ENCODE measurements at places on chromosomes 7 and 10.
A peak's percentile ranks its signal among the peaks of the same experiment; 100 is the strongest.

- no peak for DNase-seq
These were observed 257.0 kb upstream of the ZNF32 start for GRCh38 chr10:43905512-43906236.

- peak; percentile 39 for DNase-seq
These were observed 4.9 kb upstream of the SCD start for GRCh38 chr10:100341953-100342626.

DNA sequence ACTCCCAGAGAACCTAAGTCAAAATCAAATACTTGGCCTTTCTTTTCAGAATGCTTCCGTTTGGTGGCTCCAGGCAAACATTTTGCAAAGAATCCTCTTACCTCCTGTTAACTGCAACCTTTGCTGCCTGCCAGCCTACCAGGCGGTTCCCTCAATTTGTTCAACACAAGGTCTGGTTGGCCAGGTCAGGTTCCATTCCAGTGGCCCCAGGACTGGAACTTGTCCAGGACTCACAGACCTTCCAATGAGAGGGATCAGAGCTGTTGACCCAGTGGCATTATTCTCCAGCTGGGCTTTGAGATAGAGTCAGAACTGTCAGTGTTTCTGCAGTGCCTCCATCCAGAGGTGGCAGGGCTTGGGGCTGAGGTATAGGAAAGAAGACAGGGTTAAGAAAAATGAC lies 137.0 kb downstream of the NEUROD6 start:
- DNase-seq, result no peak

DNA sequence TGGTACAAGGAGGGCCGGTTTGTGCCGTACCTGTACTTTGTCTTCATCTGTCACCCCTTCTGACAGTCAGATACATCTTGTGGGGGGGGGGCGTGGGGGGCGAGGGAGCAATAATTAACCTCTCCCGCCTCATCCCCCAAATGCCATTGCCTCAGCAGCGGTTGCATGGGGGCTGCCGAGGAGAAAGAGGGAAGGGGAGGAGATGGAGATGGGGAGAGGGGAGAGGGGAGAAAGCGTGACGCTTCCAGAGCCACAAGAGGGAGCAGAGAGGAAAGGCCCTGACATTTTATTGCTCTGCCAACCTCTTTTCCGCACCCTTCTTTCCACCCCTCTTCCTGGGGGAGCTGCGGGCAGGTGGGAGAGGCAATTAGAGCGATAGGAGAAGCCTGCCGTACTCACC lies 11.8 kb downstream of the KAZALD1 start:
- no peak for DNase-seq

DNA sequence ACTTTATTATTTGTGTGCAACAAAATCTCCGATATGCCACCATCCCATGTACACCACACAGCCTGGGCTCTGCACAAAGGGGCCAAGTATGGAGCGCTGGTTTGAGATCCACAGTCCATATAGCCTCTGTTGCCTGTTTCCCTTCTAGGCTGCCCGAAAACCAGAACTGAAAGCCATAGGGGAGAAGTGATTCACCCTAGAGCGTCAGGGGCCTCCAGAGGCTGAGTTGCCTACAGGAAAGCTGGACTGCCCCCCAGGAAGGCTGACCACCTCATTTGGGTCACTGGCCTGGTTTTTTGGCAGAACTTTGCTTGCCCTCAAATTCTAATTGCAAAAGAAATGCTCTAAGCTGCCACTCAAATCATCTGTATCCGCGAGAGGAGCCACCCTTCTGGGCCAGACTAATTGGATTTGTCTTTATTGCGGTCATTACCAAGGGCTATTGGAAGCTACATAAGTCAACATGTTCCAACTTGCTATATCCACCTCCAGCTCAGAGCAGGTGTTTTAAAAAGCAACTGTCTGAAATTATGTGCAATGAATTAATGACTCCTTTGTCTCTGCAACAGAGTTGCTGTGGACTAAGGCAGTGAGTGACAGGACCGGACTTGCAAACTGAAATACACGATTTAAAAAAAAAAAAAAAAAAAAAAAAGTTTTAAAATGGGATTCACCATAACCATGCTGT lies 28.3 kb upstream of the FRMD4A start:
- no peak for DNase-seq

GRCh38 chr7:31075086-31075405 lies 22.9 kb downstream of the ADCYAP1R1 start:
- DNase-seq, result no peak

DNA sequence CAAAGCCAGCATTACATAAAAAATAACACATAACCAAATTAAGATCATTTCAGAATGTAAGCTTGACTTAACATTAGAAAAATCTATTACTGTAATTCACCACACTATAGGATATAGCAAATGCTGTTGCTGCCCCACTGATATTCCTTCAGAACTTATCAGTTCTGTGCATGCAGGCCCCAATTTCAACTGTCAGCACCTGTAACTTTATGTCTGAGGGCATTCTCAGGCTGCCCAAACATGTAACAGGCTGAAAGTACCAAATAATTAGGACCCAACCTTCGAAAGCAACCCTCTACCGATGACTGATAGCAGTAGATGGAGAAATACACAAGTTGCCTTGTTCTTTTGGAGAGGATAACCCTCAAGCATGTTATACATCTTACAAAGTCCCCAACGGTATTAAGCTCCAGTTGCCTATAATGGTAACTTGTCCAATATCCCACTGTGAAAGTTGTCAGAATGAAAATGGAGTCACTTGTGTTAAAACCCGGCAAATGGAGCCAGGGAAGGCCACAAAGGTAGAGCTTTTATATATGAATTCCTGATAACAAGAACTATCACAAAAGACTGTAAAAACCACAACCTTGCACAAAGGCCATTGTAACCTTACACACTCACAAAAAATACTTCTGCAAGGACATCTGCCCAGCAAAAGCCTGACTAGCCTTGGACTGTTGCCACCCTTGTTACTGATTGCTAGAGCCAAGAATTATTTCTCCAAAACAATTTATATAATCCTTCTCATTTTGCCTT lies 66.9 kb upstream of the ZNF746 start:
- no peak for DNase-seq

DNA sequence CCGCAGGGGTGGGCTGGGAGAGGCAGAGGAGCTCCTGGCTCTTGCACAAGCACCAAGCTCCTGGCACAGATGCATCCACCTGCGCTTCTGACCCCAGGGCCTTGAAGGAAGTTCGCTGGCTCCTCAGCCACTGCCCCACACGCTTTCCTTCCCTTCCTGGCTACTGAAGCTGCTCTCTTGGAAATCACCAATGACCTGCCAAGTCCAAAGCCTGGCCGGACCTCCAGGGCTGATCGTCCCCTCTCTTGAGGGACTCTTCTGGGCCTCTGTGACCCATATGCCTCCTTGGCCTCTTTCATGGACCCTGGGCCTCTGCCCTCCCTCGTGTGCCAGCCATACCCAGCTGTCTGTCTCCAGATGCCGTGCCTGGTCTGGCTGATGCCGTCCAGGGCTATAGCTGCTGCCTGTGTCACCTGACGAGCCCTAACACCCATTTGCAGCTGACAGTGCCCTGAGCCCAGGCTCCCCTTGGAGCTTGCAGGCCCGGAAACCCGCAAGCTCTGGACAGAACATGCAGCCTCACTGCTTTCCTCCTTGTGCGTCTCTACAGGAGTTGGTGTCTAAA lies 113.4 kb downstream of the PRKAG2 start:
- no peak for DNase-seq

GRCh38 chr7:40845943-40846342 lies 711.1 kb downstream of the SUGCT start:
- DNase-seq, result no peak

DNA sequence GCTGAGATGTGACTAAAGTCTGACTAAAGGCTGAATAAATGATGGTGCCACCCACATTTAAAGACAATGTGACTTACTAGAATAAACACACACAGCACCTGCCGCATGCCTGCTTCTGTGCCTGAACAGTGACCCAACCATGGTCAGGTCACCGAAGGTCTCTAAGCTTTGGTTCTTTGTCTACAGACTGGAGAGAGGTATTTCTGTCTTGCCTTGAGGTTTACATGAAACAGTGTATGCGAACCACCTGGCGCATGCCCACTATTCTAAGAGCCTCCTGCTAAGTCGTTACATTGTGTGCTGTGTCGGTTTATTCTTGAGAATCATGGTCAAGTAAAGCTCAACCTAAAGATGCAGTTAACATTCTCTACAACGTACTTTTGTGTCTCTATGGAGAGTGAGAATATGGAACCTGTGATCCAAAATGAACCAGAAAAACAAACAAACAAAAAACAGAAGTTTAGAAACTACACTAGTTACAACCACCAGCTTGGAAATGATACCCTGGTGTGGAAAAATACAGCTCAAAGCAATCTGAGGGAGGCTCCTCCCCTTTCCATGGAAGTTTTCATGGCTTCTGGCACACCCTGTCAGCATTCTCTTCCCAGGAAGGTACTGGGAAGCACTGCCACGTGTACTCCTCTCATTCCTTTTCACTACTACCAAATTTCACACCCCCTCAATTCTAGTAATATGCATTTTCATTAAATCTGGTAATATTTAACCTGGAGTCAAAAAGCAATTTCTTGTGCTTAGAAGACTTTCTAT lies 40.0 kb downstream of the VOPP1 start:
- no peak for DNase-seq

DNA sequence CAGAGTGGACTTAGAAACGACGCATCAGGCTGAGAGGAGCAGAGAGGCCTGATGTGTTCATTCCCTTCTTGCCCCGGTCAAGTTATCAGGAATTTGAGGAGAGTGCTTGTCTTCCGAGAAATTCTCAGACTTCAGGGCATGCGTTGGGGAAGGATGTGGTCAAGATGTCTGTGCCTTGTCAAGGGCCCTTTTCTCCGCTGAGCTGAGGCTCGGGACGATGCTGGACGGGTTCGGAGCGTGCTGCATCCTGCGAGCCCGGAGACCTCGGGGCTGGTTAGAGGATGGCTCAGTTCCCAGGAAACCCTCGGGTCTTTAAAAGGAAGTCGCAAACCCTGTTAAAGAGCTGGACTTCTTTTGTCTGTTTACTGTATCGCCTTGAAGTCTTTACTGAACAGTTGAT lies 325.4 kb downstream of the ADARB2 start:
- no peak for DNase-seq

DNA sequence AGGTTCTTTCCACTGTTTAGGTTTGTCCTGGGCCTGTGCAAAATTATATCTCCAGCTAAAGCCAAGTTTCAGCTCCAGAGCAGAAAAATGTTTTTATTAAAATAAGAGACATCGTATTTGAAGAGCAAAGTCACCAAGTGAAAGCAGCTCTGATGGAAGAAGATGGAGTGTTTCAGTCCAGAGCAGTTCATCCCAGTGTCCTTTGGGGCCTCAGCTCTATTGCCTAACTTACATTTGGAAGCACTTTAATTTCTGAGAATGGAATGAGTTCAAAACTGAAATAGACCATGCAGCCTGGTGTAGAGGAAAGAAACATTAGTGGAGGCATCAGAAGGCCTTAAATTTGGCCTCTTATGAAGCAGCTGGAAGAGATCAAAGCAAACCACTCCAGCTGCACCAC lies 545.2 kb downstream of the SORCS1 start:
- no peak for DNase-seq

GRCh38 chr10:126683466-126683865 lies 13.0 kb upstream of the C10orf90 start:
- DNase-seq, result no peak

DNA sequence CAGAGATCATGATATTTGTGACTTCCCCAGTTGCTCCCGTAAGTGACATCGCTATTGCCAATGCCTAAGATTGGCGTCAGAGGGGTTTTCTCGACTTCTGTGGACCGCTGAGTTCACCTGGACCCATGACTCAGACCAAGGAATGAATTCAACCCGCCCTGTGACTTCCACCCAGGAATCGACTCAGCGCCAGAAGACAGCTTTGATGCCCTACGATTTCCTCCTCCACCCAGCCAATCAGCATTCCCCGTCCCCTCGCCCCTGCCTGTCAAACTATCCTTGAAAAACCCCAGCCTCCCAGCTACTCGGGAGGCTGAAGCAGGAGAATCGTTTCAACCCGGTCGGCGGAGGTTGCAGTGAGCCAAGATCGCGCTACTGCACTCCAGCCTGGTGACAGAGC lies 58.3 kb downstream of the MICALL2 start:
- no peak for DNase-seq

DNA sequence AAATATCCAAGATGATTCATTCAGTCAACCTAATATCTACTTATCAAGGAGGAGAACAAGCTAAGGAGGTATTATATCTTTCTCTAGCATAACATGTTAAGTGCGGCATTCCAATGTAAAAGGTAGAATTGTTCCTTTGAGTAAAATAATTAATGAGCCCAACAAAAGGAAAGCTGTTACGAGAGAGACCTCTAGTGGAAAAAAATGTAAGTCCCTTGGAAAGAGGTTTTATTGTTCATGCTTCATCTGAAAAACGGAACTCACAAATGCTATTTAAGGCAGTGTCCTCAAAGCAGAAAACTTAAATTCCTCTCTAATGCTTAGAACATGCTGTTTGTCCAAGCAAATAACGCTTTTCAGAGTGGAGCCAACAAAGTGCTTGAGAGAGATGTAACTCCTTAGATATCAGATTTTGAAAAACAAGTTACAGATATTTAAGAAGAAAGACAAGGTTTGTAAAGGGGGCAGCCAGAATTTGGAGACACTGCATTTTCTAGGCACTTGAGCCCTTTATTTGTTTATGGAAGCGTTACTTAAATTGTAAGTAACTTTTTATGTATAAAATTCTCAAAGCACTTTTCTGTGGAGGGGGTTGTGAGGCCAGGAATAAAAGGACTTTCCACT lies 119.9 kb downstream of the TFEC start:
- no peak for DNase-seq

DNA sequence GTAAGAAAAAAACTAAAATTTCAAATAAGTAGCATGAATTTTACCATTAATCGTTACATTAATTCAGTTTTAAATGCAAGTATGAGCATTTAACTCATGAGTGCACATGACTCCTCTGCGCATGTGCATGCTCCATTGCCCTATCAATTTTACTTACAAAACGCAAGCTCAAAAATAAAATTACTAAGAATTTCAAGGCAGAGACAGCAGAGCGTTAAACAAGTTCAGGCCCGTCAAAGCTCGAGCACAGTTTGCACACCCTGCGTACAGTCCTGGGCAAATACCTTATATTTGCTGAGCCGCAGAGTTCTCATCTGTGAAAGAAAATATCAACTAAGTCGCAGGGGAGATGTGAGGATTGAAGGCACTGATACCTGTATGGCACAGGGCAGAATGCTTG lies 373.6 kb downstream of the BBS9 start:
- DNase-seq, result no peak

GRCh38 chr7:36312064-36312914 lies 77.4 kb upstream of the ANLN start:
- DNase-seq, result no peak

DNA sequence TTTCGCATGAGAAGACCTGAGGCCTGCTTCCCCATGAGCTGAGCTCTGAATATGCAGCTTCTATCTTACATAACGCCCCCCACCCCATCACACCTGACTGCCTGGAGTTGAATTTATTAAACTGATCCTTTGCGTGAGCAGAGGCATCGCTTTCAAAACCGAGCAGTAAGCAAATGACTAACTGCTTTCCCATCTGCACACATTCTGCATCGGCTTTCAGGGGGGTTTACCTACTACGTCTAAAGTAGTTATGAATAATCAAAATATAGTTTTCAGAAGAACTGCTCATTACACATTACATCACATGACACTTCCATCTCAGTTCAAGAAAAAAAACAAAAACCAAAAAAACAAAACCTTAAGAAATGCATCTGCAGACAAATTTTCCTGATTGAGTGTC lies 54.7 kb upstream of the EGR2 start:
- peak; percentile 25 for DNase-seq

GRCh38 chr10:112456533-112456932 lies 9.5 kb downstream of the VTI1A start:
- DNase-seq, result no peak

GRCh38 chr7:105652359-105652993 lies 71.2 kb upstream of the EFCAB10 start:
- DNase-seq, result peak; percentile 48

GRCh38 chr10:97923057-97923456 lies 73.4 kb downstream of the GOLGA7B start:
- no peak for DNase-seq
